Thyroid gland (tissue), 4 donors: ENCODE measurements at places on chromosomes 5 and 9. TPM values are rescaled to one million over a fixed set of nuclear protein-coding genes. Genes with fewer than 3 reads are reported as not detected.

DNA sequence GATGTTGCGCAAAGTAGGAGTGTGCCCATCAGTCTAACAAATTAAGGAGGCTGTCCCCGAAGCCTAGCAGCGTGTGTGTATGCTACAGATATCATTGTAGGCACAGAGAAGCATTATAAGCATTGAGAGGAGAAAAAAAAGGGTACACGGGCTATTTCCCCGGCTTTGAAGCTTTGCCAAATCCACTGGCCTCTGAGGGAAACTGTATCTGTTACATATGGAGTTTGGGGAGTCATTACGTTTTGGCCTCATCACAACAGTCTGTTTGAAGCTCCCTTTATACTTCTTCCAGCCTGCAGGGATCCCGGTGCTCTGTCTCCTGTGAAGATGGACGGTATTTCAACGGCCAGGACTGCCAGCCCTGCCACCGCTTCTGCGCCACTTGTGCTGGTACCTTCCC, 205.9 kb downstream of the RFK start:
- no peak for DNase-seq

GRCh38 chr5:55899344-55899743, 48.2 kb downstream of the IL31RA start:
- no peak for DNase-seq

- no peak for DNase-seq
These were observed 453.2 kb downstream of the PRR16 start for GRCh38 chr5:120917214-120917758.

- no peak for DNase-seq
These were observed 3.8 kb downstream of the SELENOP start for GRCh38 chr5:42807722-42808447.

SV2C gene
- not detected for total RNA-seq
